Hematopoietic multipotent progenitor cell treated with erythropoietin and hydrocortisone succinate and interleukin-3 and kit ligand, for 17 days (in vitro differentiated cells): ENCODE measurements at places on chromosomes 1 and 21.

DNA sequence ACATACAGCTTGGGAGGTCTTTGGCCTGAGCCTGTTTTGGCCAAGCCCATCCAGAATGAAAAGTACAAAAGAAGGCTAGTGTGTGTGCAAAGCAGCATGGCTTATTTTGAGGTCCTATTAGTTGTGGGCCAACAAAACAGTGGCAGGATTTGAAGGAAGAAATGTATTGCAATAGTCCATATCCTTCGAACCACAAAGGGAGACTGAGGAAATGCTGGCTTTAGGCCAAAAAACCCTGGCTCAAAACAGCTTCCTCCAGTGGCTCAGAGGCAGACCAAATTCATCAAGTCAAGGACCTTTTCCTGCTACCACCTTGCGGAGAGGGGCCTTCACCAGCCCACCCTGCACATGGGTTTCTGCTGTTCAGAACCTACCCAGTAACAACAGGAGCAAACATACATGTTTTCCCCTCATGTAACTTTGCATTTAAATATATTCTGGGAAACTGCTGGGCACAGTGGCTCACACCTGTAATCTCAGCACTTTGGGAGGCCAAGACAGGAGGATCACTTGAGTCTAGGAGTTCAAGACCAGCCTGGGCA, 43.3 kb downstream of the VPS26C start:
- no peak for DNase-seq

DNA sequence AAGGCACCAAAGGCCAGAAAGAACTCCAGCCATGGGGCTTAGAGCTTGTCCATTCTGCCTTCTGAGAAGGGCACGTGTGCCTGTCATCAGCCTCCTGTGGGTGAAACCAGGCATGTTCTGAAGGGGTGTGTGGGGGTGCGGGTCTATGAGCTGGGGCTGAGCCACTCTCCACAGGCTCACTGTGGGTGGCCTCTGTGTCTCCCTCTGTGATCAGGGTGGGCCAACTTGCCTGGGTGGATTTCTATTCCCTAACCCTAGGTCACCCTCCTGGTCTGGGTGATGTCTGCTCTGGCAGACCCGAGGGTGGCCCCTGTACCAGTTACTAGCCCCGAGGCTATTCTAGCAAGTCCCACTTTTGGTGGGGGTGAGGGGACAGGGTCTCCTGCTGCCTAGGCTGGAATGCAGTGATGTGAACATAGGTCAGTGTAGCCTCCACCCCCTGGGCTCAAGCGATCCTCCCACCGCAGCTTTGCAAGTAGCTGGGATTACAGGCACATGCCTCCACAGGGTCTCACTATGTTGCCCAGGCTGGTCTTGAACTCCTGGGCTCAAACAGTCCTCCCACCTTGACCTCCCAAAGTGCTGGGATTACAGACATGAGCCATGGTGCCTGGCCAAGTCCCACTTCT, 94.4 kb downstream of the TRIM11 start:
- DNase-seq, result no peak

DNA sequence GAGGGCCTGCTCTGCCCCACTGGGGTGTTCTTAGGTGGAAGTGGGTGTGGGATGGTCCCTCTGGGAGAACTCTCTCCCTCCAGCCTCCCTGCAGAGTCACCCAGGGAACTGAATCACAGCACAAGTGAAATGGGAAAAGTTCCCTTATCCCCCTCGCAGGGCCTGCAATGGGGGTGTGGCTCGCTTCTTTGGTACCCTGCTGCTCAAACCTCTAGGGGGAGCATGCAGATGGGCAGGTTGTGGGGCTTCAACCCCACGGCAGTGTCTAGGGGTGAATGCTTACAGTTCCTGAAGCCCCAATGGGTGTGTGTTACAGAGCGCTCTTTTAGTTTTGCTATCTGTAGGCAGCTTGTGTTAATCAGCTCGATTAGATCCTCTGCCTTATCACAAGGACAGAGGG, 59.0 kb upstream of the TINAGL1 start:
- DNase-seq, result no peak

GRCh38 chr1:38044221-38045215, 2.1 kb downstream of the POU3F1 start:
- no peak for DNase-seq

DNA sequence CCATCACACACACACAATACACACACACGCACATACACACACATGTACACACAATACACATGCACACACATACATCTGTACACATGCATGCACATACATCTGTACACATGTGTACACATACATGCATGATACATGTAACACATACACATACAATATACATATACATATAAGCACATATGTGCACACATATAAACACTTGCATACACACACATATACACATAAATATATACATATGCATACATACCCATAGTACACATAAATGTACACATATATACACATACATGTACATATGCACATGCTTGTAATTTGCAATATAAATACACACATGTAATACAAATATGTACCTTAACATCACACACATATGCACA, 282.6 kb upstream of the VAMP3 start:
- no peak for DNase-seq

DNA sequence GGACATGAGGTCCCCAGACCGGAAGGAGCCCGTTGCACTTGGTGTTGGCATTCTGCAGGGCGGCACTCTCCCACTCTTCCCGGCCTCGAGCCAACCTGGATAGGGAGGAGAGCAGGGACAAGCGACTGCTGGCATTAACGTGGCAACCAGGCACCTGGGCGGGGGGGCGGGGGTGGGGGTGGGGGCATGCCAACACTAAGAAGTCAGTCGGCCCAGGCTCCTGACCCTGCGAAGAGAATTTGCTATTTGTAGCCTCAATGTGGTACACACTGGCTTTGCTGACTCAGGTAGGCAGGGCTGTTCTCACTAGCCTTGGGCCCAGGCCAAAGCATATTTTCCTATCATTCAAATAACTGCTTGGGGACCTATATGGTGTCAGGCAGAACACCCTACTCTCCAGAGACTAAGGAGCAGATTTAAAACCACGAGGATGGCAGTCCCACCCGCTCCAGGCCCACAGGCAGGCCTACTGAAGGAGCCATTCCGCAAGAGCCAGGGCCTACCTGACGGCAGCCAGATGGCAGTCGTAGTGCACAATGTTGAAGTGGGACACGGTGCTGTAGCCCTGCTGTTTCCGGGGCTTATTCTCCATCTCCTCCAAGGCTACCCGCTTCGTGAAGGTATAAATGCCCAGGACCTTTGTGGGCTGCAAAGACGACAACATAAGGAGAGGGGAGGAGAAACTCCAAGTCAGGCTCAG, 123.7 kb downstream of the UBR4 start:
- peak; percentile 73 for DNase-seq

DNA sequence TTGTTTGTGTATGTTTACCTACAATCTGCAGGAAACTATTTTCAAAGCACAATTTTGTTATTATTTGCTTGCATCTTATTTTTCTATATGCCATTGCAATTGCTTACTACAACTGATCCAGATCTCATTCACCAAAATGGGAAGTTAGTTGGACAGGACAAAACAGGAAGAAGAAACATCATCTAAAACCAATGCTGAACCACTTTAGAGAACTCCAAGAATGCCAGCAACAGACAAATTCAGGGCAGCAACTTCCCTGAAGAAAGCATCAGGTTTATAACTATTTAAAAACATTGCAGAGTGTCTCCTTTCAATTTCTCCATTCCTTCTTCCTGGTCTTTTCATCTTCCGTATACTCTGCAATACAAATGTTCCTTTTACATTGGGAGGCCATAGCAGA, 82.4 kb upstream of the SMYD2 start:
- DNase-seq, result no peak

GRCh38 chr1:228085287-228085951, 2.9 kb downstream of the ARF1 start:
- DNase-seq, result peak; percentile 51

- DNase-seq, result no peak
Measured at GRCh38 chr1:229109320-229109761, 161.6 kb upstream of the RAB4A start.

DNA sequence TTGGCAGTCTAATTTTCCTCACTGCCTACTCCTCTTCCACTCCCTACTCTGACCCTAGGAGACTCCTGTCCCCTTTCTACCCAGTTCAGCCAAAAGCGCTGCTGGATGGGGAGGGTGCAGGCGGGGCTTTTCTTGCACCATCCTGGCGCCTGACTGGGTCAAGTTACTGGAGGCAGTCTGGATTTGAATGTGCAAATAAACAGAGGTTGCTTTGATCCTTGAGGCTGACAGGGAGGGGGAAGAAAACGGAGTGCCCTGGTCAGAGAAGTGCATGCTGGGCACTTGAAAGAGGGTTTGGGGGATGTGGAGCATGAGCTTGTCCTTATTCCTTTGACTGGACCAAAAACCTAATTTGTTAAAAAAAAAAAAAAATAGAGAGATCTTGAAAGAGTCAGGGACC, 76.8 kb upstream of the SOX13 start:
- no peak for DNase-seq

- no peak for DNase-seq
Measured at GRCh38 chr1:229079016-229079595, 191.8 kb upstream of the RAB4A start.

GRCh38 chr1:106831511-106831910, 225.0 kb upstream of the PRMT6 start:
- DNase-seq, result no peak

GRCh38 chr1:118104951-118105350, 80.1 kb downstream of the SPAG17 start:
- DNase-seq, result no peak

DNA sequence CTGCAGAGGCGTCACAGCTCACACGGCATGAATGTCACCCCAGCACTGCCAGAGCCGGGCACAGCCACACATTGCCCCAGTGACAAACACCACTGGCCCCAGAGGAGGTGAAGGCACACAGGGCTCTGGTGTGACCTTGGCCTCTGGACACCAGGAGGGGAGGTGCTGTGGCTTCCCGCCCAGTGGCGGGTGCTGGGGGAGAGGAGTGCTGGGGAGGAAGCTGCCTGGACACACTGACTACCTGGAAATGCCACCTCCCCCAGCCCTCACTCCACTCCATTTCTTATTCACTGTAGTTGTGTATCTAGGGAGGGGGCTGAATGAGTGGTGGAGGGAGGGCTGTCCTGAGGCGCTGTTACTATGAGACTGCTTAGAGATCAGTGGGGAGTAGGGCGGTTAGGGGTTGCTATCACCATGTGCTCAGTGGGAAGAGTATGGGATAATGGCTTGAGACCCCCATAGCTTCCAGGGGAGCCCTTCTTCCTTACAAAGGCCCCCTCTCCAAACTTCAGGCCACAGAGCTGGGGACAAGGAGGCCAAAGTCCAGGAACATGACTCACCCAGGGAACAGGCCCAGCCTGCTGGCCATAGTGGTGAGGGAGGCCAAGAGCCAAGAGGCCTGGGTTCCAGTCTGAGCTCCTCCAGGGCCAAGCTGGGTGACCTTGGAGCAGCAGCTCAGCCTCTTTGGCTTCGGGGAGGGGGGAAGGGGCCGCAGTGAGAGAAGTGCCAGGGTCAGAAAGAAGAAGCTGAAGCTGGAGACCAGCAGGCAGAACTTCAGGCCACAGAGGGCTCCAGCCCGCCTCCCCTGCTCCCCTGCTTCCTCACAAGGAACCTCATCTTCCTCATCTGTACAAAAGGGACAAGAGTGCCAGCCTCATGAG, 40.1 kb downstream of the AHDC1 start:
- DNase-seq, result no peak

- DNase-seq, result no peak
Measured at GRCh38 chr1:223827193-223827663, 18.5 kb downstream of the TP53BP2 start.

GRCh38 chr1:70674941-70675685, 264.0 kb downstream of the CTH start:
- no peak for DNase-seq

DNA sequence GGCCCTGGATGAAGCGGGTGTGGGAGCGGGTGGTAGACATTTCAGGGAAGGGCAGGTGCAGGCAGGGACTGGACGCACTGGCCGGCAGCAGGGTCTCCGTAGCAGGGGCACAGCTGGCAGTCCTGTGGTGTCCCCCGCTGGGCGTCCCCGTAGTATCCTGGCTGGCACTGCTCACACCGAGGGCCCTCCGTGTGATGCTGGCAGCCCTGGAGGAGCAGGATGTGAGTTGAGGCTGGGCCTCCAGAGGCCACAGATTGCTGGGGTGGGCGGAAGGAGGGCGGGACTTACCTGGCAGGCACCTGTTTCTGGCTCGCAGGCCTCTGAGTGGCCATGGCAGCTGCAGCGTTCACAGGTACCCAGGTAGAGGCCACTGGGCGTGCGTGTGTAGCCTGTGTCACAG, 62.3 kb downstream of the LDLRAD2 start:
- no peak for DNase-seq

GRCh38 chr21:27771938-27772483, 805.1 kb upstream of the ADAMTS5 start:
- DNase-seq, result no peak

GRCh38 chr1:109794319-109795132, 30.8 kb upstream of the EPS8L3 start:
- no peak for DNase-seq

DNA sequence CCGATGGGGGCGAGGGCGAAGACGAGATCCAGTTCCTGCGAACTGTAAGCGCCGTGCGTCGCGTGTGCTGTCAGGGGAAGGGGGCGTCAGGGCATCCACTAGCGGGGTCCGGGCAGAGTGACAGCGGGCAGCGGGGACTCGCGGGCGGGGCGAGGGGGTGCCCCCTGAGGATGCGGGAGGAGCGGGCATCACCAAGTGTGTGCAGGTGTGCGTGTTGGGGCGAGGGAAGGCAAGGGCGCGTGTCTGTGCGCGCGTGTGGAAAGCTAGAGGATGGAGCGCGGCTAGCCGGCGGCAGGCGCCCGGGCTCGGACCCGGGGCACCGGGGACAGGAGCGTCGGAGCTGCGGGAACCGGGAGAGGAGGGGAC, 525 bp downstream of the RYR2 start:
- DNase-seq, result no peak

DNA sequence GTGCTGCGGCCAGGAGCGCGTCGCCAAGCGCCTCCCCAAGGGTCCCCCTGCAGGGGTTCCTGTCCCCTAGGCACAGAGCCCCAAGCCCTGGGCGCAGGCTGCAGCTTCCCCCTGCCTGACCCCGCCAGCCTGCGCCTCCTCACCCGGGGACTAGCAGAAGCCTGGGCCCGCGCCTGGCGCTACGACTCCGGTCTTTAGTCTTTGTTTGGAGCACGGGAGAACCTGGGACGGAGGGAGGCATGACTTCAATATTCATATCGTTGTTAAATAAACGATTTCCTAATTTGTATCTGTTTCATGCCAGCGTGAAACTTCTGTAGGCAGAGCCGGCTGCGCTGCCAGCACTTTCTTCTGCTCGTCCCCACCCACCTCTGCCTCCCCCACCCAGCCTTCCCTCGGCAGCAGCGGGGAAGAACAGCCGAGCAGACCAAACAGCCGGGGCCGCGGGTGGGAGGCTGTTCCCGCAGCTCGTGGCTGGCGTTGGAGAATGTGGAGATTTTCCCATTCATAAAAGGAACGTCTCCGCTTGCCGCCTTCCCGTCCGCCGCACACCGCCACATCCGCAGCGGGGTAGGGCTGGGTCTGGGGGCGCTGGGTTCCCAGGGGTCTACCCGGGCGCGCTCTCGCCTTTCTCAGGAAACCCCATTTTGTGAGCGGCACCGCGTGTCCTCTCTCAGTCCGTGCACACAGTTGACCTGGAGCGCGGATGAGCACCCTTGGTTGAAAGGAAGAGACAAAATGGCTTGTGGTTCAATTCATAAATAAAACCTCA, 777 bp upstream of the TRIM67 start:
- DNase-seq, result peak; percentile 8

- peak; percentile 12 for DNase-seq
Measured at GRCh38 chr1:25549273-25550154, 6.1 kb downstream of the LDLRAP1 start.

GRCh38 chr21:34072145-34073031, 990 bp upstream of the MRPS6 start:
- DNase-seq, result no peak
